Stimulated activated naive CD4-positive, alpha-beta T cell (primary cell): ENCODE measurements at places on chromosomes 1 and 21.

- DNase-seq = no peak
Measured at GRCh38 chr1:195415584-195415983, 1192.7 kb downstream of the KCNT2 start.

DNA sequence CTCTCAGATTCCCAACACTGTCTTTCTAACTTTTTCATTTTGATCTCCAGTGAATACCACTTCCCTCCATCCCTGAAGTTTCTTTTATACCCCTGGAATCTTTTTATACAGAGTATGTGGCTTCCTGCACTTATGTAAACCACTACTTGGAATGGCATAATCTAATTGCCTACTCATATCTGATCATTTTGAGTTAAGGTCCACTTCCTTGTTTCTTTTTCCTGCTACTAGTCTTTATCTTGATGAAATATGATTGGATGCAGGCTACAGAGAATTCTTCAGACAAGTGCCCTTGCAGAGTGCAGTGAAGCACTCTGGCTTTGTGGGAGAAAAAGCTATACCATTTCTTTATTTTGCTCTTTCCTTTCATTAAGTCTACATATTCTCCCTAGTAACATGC, 325.3 kb upstream of the ADAMTS5 start:
- no peak for DNase-seq

DNA sequence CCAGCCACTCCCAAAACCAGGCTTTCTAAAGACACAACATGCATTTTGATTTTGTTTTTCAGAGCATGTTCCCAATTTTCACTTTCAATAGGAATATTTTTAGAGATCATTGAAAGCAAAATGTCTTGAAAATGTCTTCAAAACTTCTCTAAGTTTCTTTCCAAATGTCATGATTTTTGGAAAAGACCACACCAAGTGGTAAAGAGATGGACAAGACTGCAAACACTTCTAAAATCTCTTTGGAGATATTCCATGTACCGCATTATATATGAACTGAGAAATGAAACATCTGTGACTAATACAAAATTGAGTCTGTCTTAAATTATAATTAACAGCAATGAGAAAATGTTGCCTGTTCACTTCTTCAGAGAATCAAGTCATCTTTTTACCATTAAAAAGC, 418.0 kb upstream of the PKN2 start:
- DNase-seq = no peak

- DNase-seq = no peak
Measured at GRCh38 chr1:48450505-48450904, 21.5 kb downstream of the SPATA6 start.

DNA sequence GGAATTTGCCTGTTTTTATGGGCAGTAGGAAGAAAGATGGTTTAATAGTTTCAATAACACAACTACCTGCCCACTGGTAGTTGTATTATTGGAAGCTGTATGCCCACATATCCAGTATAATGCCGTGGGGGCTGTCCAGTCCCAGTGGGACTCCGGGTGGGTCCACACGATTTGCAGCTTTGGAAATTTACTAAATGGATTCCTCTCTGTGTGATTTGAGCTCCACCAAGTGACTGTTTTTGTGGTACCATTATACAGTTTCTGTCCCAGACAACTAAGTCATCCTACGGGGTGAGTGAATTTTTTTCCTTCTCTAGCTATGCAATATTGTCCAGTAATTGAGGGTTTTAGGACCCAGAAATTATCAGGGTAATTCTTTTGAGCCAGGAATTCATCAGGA, 86.8 kb downstream of the PLA2G4A start:
- no peak for DNase-seq

DNA sequence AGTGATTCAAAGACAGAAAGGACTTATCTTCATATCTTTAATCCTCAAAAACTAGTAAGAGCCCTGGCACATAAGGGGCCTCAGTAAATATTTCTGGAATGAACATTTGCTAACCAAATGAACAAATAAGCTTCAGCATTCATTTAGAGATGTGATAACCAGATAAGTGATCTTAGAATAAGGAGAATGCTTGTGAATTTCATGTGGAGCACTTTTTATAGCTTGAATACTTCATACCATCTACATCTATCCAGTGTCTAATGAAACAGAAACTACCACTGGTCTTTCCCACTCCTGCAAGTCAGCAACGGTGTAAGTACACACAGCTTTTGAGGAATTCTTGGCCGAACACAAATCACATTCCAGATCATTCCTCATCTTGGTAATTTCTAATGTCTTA, 38.5 kb downstream of the EDEM3 start:
- DNase-seq = no peak

DNA sequence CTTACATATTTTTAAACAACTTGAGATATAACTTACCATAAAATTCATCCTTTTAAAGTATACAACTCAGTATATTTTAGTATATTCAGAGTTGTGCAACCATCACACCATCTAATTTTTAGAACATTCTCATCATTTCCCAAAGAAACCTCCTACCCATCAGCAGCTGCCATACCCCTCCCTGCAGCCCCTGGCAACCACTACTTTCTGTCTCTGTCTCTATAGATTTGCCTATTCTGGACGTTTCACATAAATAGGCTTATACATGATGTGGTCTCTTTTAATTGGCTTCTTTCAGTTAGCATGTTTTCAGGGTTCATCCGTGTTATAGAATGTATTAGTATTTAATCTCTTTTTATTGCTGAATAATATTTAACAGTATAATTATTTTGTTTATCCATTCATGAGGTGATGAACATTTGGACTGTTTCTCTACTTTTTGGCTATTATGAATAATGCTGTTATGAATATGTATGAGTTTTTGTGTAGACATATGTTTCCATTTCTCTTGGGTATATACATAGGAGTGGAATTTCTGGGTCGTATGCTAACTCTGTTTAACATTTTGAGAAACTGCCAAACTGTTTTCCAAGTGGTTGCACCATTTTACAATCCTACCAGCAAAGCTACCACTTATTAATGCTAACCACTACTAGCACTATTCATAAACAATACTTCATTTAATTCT, 29.5 kb downstream of the WDR26 start:
- no peak for DNase-seq

DNA sequence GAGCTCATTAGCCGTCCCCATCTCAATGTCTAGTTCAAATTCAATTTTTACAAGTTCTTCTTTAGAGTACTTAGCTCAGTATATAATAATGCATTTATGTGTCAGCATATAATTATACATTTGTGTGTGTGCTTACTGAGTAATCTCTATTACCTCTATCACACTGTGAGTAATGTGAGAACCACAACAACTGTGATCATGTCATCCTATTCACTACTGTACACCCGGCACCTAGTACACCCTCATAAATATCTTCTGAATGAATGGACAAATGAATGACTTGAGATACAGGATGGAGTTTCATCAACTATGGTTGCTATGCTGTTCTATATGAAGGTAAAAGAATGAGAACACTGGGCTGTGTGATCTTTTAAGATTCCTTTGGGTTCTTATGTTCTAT, 124.0 kb downstream of the GPATCH2 start:
- no peak for DNase-seq

GRCh38 chr21:42291003-42291750, 24.0 kb downstream of the TFF3 start:
- no peak for DNase-seq

DNA sequence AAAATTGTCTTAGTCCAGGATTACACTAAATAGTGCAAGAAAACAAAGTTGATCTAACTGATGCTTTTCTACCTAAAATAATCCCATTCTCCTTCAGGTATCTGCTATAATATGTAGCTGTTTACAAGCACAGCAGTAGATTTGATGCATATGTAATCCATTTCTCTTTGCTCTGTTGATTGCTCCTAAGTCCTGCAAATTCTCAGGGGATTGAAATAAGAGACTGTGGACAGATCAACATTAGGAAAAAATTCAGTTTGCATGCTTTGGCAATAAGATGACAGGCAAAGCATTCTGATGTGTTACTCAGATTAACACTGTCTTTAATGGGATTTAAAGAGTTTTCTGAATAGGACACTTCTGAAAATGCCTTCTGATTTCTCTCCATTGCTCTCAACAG, 34.7 kb downstream of the RNF11 start:
- DNase-seq = no peak

DNA sequence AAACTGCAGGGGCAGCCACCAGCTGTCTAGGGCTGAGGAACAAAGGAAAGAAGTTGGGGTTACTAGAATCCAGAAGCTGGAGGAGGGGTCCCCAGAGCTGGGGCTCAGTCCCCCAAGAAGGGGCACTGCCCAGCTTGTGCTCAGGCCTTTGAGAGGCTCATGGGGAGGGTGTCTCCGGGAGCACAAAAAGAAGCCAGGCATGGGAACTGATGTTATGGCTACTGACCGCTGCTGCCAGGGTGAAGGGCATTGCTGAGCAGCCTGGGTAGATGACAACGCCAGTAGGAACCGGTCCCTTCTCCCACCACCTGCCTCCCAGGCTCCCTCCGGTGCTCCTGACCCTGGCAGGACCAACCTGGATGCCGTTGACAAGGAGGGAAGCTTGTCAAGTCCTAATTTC, 762.5 kb upstream of the TPTE start:
- no peak for DNase-seq

DNA sequence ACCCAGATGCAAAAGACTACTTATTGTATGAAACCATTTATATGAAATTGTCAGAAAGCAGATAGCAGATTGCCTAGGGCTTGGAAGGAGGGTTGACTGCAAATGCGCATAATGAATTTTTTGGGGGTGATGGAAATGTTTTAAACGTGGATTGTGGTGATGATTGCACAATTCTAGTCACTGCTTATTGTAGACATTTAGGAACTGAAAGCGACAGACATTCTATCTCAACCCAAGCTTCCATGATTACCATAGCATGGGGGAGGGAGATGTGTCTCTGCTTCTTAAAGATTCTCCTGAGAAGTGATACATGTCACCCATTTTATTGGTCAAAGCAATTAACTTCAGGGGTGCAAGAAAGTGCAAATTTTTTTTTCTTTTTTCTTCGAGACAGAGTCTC, 2.8 kb upstream of the MTF2 start:
- no peak for DNase-seq

- DNase-seq = no peak
Measured at GRCh38 chr1:116808200-116808847, 54.1 kb downstream of the CD2 start.

DNA sequence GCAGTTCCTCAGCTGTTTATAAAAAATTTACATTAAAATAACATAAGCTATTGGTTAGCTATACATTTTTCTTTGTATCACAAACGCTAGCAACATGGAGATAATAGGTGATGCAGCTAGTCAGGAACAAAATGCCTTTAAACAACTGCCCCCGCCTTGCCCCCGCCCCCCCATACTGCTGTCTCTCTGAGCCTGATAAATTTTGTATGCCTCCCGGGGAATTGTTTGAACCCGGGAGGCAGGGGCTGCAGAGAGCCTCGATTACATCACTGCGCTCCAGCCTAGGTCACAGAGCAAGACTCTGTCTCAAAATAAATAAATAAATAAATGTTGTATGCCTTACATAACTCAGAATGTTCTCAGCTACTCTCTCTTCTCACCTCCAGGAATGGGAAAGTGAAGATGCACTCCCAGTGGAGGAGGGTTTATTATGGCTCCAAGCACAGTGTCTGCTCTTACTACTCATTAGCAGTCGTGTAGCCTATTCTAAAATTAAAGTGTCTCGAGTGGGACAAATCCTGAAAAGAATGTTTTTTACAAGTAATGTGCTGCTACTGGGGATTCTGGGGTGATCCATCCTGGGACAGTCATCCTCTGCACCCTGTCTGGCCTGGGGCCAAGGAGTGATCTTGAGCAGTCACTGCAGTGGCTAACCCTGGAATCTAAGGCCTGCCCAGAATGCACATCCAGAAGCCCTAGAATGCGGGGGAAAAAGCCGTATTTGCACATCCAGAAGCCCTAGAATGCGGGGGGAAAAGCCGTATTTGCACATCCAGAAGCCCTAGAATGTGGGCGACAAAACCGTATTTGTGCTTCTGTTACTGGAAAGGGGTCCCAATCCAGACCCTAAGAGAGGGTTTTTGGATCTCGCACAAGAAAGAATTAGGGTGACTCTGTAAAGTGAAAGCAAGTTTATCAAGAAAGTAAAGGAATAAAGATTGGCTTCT, 39.4 kb upstream of the ZNF496 start:
- DNase-seq = no peak

DNA sequence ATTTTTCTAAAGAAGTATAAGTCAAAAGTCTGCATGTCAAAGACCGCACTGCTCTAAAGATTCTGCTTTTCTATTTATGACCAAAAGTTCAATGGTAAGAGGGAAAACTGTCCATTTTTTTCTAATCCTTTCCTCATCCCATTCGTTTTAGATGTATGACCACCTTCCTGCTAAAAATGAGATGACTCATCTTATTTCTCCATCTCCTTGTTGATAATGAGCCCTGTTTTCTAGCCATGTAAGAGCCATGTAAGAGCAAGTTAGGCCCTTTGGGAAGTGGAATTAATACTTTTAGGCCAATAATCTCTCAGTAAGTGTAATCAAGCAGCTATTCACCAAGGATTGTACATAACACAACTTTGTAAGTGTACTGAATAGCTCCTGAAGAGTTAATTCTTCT, 475.6 kb upstream of the B3GALT2 start:
- no peak for DNase-seq

DNA sequence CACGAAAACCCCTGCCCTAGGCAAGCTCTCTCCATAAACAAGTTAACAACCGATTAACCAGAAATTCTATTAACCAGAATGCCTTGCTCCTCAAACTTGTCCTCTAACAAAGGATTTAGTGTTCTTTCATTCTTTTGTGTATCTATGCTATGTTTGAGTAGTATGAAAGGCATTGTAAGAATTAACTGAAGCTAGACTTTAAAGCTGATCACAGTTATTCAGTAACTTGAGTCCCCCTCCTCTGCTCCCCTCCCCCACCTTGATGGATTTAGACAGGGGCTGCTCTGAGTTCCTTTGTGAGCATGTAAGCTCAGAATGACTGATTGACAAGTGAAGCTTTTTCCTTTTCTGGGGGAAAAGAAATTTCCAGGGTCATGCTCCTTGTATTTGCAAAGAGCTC, 257.6 kb downstream of the TTLL7 start:
- no peak for DNase-seq

GRCh38 chr1:195970209-195970608, 638.0 kb downstream of the KCNT2 start:
- no peak for DNase-seq

- no peak for DNase-seq
Measured at GRCh38 chr1:65577278-65577677, 156.8 kb downstream of the LEPR start.

DNA sequence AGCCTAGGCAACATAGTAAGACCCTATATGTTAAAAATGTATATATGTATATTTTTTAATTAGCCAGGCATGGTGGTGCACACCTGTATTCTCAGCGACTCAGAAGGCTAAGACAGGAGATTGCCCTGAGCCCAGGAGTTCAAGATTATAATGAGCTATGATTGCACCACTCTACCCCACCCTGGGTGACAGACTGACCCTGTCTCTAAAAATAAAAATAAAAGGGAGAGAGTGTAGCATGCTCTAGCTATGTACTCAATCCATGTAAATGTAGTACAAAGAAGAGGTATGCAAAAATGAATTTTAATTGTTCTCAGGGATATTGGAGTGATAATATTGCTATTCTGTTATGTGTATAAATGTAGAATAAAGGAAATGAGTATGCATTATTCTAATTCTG, 52.9 kb upstream of the DARS2 start:
- no peak for DNase-seq

- no peak for DNase-seq
Measured at GRCh38 chr1:51504806-51505525, 14.1 kb downstream of the EPS15 start.
